ENCODE measurements at places on chromosomes 6 and 20.

GRCh38 chr6:41878246-41878645 lies 16.9 kb downstream of the USP49 start:
- no peak for DNase-seq

- DNase-seq, result no peak
Measured at GRCh38 chr6:119234457-119234856, 115.1 kb downstream of the MAN1A1 start.

- DNase-seq, result no peak
Measured at GRCh38 chr6:9834233-9834632, 580.6 kb downstream of the TFAP2A start.

GRCh38 chr6:90025523-90026061 lies 131.3 kb downstream of the GJA10 start:
- DNase-seq, result no peak

- no peak for DNase-seq
Measured at GRCh38 chr6:161232467-161232866, 41.4 kb downstream of the AGPAT4 start.

- DNase-seq, result no peak
Measured at GRCh38 chr6:24441599-24441904, 38.8 kb downstream of the MRS2 start.

- DNase-seq, result no peak
Measured at GRCh38 chr20:40673442-40673841, 15.6 kb downstream of the MAFB start.

GRCh38 chr6:136582711-136583471 lies 32.7 kb upstream of the MAP7 start:
- DNase-seq, result no peak

GRCh38 chr6:169653691-169654090 lies 48.1 kb downstream of the WDR27 start:
- DNase-seq, result no peak

GRCh38 chr20:51106011-51106410 lies 83.1 kb upstream of the KCNG1 start:
- no peak for DNase-seq

- DNase-seq, result no peak
Measured at GRCh38 chr6:113299531-113299930, 557.6 kb upstream of the MARCKS start.

DNA sequence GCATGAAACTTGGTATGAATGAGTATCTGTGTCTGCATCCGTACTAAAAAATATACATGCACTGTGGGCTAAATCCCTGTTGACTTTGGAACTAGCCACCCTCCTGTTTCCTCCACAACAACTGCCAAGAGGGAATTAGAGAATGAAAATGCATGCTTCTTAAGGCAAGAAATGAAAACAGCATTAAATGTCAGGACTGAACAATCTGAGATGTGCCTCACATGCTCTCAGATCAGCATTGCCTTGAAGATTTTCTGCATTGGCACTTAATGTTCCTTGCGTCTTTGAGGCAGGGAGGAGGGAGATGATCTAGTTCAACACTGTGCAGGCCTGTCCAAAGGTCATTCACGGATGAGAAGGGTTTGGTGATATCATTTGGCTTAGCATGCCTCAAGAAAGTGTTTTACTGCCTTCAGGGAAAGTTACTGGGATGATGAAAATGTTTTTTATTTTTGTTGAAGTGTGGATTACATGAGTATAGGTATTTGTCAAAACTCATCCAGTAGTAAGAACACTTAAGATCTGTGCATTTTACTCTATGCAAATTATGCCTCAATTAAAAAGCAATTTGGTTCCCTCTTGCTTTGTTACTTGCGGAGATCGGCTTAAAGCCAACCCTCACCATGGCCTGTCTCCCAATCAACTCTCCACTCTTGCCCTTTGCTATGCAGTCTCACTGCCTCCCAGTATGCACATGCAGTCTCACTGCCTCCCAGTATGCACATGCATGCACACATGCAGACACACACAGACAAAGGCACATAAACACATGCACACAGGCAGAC lies 47.5 kb upstream of the RIN2 start:
- DNase-seq, result no peak

DNA sequence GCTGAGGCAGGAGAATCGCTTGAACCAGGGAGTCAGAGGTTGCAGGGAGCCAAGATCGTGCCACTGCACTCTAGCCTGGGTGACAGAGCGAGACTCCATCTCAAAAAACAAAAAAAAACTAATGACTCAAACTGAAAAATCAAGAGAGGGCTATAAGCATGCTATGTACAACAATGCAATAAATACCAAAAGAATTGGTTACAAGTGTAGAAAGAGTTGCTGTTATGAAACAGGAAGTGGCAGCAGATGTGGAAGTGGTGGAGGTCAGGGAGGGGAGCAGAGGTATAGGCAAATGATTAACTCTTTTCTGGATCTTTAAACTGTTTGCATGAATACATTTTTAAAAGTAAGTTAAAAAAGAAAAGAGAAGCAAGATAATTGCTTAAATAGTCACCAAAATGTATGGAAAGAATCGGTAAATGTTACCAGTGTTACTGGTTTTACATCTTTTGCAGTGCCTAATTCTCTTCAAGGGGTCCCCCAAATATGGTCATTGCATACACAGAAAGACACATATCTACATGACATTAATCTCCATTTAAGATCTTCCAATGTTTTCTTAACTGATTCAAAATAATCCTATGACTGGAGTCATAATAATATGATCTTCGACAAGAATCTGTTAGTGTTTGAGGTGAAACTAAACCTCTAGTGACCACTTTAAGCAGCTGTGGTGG lies 15.0 kb downstream of the CALHM6 start:
- no peak for DNase-seq

DNA sequence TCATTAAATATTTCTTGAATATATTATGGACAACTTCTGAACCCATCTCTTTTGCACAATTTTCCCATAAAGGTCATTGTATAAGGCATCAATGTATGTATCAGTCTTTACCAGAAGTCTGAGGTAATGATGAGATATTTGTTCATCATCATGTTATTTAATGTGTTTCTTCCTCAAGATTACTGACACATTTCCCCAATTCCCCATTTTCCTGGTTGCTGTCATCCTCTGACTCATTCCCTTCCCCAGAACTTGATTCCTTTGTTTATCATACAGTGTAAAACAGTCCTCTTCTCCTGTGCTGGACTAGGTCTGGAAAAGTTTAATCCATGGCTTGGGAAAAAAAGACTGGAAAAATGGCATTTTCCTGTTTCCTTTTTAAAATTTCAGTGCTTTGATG lies 107.9 kb upstream of the FLRT3 start:
- DNase-seq, result no peak

DNA sequence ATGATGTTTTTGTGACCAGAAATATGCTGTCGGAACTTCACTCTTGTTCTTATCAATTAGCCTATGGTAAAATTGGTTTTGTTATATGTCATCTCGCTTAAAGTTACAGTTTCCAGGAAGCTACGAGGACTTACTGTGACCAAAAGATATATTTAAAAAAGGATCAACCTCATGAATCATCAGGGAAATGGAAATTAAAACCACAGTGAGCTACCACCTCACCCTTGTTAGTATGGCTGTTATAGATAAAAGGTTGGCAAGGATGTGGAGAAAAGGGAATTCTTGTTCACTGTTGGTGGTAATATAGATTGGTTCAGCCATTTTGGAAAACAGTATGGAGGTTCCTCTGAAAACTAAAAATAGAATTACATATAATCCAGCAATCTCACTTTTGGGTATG lies 14.3 kb upstream of the INSM1 start:
- DNase-seq, result no peak

- no peak for DNase-seq
Measured at GRCh38 chr6:167470101-167470835, 145.4 kb downstream of the TTLL2 start.

GRCh38 chr6:39330476-39330875 lies 8.0 kb upstream of the KCNK16 start:
- no peak for DNase-seq

DNA sequence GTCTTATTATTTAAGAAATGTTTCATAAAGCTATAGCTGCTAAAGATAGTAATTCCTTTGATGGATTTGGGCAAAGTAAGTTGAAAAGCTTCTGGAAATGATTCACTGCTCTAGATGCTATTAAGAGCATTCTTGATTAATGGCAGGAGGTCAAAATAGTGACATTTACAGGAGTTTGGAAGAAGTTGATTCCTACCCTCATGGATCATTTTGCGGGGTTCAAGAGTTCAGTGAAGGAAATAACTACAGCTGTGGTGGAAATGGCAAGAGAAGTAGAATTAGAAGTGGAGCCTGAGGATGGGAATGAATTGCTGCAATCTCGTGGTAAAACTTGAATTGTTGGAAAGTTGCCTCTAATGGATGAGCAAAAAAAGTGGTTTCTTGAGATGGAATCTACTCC lies 316.1 kb downstream of the UTRN start:
- DNase-seq, result no peak

DNA sequence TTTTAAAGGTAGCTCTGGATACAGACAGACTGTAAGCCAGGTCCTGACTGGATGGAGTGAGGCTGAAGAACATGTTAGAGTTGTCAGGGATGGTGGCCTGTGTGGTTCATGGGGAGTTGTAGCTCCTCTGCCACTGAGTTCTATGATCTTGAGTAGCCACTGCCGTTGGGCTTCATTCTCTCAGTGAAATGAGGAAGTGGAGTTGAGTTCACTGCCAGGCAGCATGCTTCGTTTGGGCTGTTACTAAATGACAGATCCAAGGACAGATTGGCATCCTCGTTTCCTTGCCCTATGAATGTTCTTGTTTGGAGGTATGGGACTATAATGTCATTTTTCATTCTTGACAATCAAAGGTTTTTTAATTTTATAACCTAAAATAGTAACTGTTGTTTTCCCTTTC lies 37.2 kb downstream of the SCAND1 start:
- no peak for DNase-seq

GRCh38 chr6:24721461-24722215 lies 2.7 kb upstream of the C6orf62 start:
- no peak for DNase-seq

- no peak for DNase-seq
Measured at GRCh38 chr20:1810926-1811620, 84.1 kb upstream of the SIRPA start.

- DNase-seq, result no peak
Measured at GRCh38 chr6:112259337-112259675, 4.9 kb upstream of the LAMA4 start.

DNA sequence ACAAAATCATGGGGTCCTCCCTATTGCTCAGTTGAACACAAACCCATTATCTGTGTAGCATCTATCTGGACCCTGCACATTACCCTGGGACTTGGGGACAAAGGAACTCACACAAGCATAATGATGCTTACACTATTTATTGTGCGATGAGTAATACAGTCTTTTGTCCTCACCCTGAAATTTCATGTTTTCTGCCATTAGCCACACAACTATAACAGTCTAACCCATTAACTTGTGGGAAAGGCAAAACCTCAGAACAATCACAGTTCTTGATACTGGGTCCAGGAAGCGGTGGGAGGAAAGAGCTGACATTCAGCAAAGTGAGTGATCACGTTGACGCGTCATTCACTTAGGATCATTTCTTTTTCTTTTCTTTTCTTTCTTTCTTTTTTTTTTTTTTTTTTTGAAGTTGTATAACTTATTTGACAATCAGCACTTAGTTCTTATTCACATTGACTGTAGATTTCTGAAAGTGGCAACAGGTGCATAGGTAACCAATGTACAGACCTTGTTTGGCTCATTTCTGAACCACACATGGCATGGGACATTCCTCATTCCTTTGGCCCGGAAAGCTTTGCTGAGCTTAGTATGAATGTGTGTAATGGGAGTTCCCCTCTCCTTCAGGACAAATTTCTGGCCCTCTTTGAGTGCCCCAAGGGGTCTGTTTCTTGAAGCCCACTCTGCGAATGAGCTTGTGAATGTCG lies 94.8 kb upstream of the CNKSR3 start:
- no peak for DNase-seq

GRCh38 chr6:22221211-22221610 lies 75.6 kb downstream of the PRL start:
- no peak for DNase-seq

DNA sequence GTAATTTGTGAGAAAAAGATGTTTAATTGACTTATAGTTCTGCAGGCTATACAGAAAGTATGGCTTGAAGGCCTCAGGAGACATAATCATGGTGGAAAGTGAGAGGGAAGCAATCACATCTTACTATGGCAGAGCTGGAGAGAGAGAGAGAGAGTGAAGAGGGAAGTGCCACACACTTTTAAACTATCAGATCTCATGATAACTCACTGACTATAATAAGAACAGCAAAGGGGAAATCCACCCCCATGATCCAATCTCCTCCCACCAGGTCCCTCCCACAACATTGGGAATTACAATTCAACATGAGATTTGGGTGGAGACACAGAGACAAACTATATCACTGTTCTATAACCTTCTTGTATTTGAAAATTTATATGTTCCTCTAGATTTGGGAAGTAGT lies 117.2 kb upstream of the BMP5 start:
- no peak for DNase-seq

DNA sequence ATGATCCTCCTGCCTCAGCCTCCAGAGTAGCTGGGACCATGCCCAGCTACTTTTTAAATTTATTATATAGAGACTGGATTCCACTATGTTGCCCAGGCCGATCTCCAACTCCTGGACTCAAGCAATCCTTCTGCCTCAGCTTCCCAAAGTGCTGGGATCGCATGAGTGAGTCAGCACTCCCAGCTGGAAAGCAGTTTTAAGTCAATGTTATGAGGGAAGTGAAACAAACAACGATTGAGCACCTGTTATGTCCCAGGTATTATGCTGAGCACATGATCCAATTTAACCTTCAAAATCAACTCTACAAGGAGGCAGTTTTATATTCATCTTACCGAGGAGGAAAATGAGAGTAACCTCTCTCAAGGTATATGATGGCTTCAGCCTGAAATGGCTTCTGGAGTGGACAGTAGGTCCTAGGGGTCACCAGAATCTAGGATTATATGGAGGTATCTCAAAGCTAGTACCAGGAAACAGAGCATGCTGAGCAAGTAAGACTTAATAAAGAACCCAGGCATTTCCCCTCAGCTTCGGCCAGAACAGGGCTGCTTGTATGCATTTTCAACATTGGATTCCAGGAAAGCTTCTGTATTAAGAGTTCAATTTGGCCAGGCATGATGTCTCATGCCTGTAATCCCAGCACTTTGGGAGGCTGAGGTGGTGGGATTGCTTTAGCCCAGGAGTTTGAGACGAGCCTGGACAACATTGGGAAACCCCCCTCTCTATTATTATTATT lies 55.0 kb downstream of the EDN1 start:
- DNase-seq, result no peak

DNA sequence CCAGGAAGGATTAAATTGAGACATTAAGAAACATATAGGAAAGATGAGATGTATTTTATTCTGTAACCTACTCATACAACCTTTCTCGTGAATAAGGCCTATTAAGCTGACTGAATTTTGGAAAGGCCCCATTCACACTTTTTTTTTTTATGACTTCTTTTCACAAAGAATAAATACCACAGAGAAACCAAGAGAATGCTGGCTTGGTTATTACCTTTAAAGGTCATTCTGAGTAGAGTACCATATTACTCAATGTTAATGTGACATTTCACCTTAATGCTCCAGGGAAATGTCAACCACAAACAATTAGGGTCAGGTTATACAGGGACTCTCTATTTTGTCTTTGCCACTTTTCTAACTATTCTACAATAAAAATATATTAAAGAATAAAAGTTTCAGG lies 204.9 kb upstream of the PTCHD4 start:
- DNase-seq, result no peak

- DNase-seq, result no peak
Measured at GRCh38 chr6:16764188-16764950, 3.1 kb upstream of the ATXN1 start.

All from retinal pigment epithelial cell (primary cell).